Lung (tissue), 17 donors: ENCODE measurements at places on chromosomes 16 and 17. TPM values are rescaled to one million over a fixed set of nuclear protein-coding genes. Genes with fewer than 3 reads are reported as not detected.

The CDH5 gene
- 196 TPM for total RNA-seq

The RUSF1 gene
- total RNA-seq, result 75.9 TPM

- H3K27me3 ChIP-seq, result no peaks in the 10 kb centered on the region
- H3K36me3 ChIP-seq, result no peaks in the 10 kb centered on the region
- H3K4me3 ChIP-seq, result no peak overlapping the region
- no peak for DNase-seq
- no peak overlapping the region for H3K27ac ChIP-seq
These were observed 4.9 kb upstream of the PRSS27 start for GRCh38 chr16:2724816-2725348.

DNA sequence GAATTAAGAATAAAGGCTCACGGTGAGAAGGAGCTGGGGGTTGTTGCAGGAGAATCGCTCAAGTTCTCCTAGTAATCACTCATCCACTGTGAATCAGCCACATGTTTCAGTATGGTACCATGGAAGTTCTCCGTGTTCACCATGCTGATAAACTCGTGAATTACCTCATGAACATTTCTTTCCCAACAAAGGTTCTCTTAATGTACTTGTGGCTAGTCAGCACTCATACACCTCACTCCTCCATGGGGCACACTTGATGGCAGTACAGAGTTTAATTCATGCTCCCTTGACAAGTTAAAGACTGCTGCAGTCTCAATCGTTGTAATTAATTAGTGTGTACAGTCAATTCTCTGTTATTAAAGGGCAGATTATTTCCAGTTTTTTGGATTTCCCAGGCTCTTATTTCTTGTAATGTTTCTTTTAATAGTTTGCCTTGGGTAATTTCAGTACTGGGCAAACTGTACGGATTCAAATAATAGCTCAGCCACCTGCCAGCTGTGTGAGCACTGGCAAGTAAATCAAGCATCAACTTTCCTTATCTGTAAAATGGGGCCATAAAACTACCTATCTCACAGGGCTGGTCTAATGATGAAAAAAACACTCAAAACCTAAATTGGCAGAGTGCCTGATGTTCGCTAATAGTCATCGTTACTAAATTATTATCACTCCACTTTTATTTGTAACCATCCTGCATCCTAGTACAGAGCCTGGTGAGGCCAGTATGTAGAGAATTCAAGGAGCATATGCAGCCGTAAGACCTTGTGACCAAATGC is 6.1 kb downstream of the GOT2 start:
- no peaks in the 10 kb centered on the region for H3K4me1 ChIP-seq
- H3K4me3 ChIP-seq, result no peak overlapping the region
- H3K27me3 ChIP-seq, result no peaks in the 10 kb centered on the region
- H3K27ac ChIP-seq, result no peak overlapping the region
- no peak for DNase-seq
- peaks cover 5% of the 10 kb centered on the region for H3K36me3 ChIP-seq

The KRTAP4-4 gene
- not detected for total RNA-seq

- H3K27ac ChIP-seq, result no peak overlapping the region
- no peaks in the 10 kb centered on the region for H3K27me3 ChIP-seq
- no peak overlapping the region for H3K4me3 ChIP-seq
- no peak for DNase-seq
- no peaks in the 10 kb centered on the region for H3K36me3 ChIP-seq
These were observed 16.8 kb upstream of the DRG2 start for GRCh38 chr17:18070861-18071340.
